ENCODE measurements at places on chromosomes 7 and 10.

GRCh38 chr7:13091974-13092707 is 404.7 kb downstream of the ARL4A start:
- H3K27ac ChIP-seq, result no peak overlapping the region
- no peak for DNase-seq
- H3K4me3 ChIP-seq, result no peak overlapping the region
- no peaks in the 10 kb centered on the region for H3K4me1 ChIP-seq

DNA sequence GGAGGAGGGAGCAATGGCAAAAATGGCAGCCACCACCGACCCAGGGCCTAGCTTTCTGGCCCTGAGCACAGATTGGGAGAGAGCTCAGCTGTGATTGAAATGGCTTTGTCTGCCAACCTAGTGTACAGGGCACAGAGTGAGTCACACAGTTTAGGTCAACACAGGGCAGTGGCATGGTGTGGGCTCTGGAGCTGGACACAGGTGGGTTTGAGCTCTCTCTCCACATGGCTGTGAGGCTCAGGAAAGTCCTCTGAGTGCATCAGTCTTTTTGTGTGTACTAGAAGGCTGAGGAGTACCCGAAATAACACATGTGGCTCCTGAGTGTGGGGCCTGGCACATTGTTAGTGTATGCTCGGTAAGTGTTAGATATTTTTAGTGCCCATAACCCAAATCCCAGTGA is 60.2 kb upstream of the LOXL4 start:
- H3K4me3 ChIP-seq, result no peak overlapping the region
- no peak overlapping the region for H3K27ac ChIP-seq
- no peaks in the 10 kb centered on the region for H3K36me3 ChIP-seq
- no peak for DNase-seq
- no peaks in the 10 kb centered on the region for H3K27me3 ChIP-seq

DNA sequence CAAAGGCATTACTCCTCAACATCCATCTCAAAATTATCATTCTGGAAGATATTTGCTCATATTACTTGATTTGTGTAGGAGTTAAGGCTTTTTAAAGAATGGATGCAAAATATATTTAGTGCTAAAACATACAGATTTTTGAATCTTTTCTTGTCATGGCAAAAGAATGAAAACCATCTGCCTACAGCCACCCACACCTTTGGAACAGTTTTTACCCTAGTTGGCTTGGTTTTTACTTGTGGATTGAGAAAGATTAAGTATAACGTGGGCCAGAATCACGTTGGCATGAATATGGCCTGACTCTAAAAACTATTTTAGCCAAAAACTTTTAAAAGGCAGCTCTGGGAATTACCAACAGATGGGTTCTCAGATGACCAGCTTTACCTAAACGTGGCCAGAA is 128.2 kb downstream of the SPAG6 start:
- DNase-seq, result no peak
- H3K4me1 ChIP-seq, result peaks cover 29% of the 10 kb centered on the region
- H3K27ac ChIP-seq, result no peak overlapping the region
- peaks cover 55% of the 10 kb centered on the region for H3K27me3 ChIP-seq
- H3K4me3 ChIP-seq, result no peak overlapping the region

- H3K27me3 ChIP-seq, result no peaks in the 10 kb centered on the region
- H3K36me3 ChIP-seq, result no peaks in the 10 kb centered on the region
- no peak overlapping the region for H3K4me3 ChIP-seq
Measured at GRCh38 chr7:90726120-90726519, 130.0 kb downstream of the CDK14 start.

- H3K4me3 ChIP-seq, result no peak overlapping the region
- DNase-seq, result no peak
- peaks cover 5% of the 10 kb centered on the region for H3K4me1 ChIP-seq
- H3K27ac ChIP-seq, result no peak overlapping the region
Measured at GRCh38 chr7:32536585-32536984, 41.3 kb downstream of the AVL9 start.

DNA sequence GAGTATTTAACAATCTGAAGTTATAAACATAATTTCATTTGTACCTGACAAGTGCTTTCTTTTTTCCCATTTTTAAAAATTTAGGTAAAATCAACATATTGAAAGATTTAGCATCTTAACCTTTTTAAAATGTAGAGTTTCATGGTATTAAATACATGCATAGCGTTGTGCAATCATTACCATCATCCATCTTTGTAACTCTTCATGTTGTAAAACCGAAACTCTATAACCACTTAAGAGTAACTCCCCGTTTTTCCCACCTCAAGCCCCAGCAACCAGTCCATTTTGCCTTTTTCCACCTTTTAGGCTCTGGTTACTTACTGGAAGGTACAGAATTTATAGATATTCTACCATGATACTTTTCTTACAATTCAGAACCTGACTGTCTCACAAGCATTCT is 892.5 kb downstream of the DNAJB9 start:
- no peaks in the 10 kb centered on the region for H3K4me1 ChIP-seq
- no peaks in the 10 kb centered on the region for H3K36me3 ChIP-seq
- no peaks in the 10 kb centered on the region for H3K27me3 ChIP-seq
- H3K27ac ChIP-seq, result no peak overlapping the region

DNA sequence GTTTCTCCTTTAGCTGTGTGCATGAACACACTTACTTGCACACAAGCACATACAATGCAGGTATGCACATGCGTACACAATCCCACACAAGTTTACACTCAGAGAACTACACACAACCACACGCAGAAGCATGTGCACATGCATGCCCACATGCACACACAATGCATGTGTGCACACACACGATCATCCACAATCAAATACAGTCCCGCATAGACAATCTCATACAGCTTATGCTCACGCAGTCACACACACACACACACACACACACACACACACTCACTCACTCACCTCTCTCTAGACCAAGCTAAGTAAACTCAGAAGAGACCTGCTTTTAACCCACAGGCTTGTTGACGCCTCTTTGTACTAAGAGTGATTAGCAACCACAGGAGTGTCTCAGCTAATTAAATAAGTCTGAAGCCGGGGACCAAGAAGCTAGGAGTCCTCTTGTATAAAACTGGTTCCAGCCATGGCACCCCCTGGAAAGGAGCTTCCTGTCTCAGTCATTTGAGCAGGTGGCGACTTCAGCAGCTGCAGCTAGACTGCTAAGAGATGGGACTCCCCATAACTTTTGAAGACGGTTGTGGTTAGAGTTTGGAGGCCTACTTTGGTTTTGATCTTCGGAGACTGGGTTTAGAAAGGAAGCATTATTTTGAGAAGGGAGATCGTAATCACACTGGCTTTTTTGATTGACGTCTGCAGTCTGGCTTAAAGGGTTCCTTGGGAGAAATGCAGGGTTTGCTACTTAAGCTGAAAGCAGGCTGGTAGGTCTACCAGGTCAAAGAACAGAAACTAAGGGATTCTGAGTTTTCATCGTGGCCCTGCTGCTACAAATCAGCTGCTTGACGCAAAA is 82.3 kb upstream of the ADRB1 start:
- H3K27ac ChIP-seq, result peak overlapping the region; percentile 59
- DNase-seq, result no peak
- H3K36me3 ChIP-seq, result no peaks in the 10 kb centered on the region

DNA sequence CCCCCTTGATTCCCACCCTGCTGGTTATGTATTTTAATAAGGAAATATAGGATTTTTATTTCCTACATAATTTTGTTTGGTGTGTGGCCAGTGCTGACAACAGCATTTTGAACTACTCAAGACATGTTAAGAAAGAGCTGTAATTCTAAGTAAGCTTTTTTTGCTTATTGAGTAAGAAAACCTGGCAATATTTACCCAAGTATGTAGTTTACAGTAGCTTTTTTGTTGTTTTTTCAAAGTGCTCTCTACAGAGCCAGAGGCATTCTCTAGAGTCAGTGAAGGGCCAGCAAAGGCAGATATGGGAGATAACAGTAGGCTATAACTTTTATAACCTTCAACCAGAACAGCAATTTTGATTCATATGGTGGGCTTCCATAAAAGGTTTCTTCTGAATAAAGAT is 63.2 kb upstream of the TMEM168 start:
- no peaks in the 10 kb centered on the region for H3K36me3 ChIP-seq
- no peak overlapping the region for H3K4me3 ChIP-seq
- no peaks in the 10 kb centered on the region for H3K27me3 ChIP-seq
- H3K27ac ChIP-seq, result no peak overlapping the region
- no peaks in the 10 kb centered on the region for H3K4me1 ChIP-seq

- peaks cover 70% of the 10 kb centered on the region for H3K36me3 ChIP-seq
- no peaks in the 10 kb centered on the region for H3K27me3 ChIP-seq
- H3K27ac ChIP-seq, result no peak overlapping the region
- DNase-seq, result no peak
- H3K4me3 ChIP-seq, result no peak overlapping the region
Measured at GRCh38 chr7:134448356-134449229, 10.3 kb downstream of the AKR1B1 start.

DNA sequence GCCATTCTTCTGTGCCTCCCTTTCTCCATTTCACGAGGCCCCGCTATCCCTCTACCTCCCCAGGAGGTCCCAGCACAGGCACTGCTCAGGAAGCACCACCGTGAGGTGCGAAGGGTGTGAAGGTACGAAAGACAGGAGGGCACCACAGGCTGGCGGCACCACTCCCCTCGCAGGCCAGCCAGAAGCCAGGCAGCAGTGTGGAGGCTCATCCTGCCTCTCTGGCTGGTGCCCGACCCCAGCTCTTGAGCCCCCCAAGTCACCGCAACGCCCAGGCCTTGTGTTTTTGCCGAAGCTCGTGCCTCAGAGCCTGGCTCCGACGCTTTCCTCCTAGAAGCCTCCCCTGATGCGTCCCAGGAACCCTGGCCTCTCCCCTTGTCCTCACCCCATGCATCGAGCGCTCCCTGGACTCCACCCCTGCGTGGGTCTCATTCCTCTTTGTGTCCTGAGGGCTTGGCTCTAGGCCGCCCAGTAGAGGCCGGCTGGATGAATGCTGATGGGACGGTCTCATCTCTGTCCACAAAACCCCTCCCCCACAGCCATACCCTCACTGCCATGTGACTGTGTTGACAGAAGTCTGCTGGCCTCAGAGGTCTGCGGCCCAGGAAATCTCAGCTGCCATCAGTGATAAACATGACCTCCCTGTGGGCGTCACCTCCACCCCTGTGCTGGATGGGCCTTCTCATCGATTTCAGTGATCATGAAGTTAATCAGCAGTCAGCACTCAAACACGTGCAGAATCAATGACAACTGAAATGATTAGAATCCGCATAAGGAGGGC is 19.3 kb downstream of the BRI3 start:
- H3K36me3 ChIP-seq, result no peaks in the 10 kb centered on the region
- H3K27me3 ChIP-seq, result no peaks in the 10 kb centered on the region
- no peak overlapping the region for H3K27ac ChIP-seq
- no peak for DNase-seq

GRCh38 chr10:87847550-87847949 is 15.8 kb downstream of the KLLN start:
- H3K4me1 ChIP-seq, result no peaks in the 10 kb centered on the region
- no peak overlapping the region for H3K4me3 ChIP-seq
- no peaks in the 10 kb centered on the region for H3K36me3 ChIP-seq
- DNase-seq, result no peak
- H3K27ac ChIP-seq, result no peak overlapping the region

- H3K4me3 ChIP-seq, result no peak overlapping the region
- no peaks in the 10 kb centered on the region for H3K27me3 ChIP-seq
- DNase-seq, result no peak
Measured at GRCh38 chr10:120688928-120689327, 162.2 kb upstream of the WDR11 start.

- H3K4me1 ChIP-seq, result peaks cover 9% of the 10 kb centered on the region
- DNase-seq, result no peak
- no peak overlapping the region for H3K27ac ChIP-seq
- peaks cover 27% of the 10 kb centered on the region for H3K36me3 ChIP-seq
Measured at GRCh38 chr7:42913591-42913990, 1.7 kb upstream of the C7orf25 start.

DNA sequence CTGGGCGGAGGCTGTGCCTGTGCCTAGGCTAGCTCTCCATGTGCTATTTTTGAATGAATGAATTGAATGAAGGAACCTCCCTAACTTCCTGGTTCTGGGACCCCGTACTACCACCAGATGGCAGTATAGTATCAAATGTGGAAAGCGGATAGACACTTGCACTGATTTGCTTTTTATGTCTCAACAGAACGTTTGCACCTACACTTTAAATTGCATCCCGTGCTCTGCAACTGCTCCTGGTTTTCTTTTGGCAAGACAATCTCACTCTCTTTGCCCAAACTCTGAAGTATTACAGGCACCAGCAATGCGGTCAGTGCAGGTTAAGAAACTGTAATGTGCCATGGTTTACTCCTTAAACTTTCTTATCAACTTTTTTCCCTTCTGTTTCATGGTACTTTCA is 6.5 kb downstream of the FZD8 start:
- no peaks in the 10 kb centered on the region for H3K36me3 ChIP-seq
- no peak overlapping the region for H3K4me3 ChIP-seq
- peaks cover 20% of the 10 kb centered on the region for H3K27me3 ChIP-seq
- DNase-seq, result no peak

- H3K36me3 ChIP-seq, result peaks cover 41% of the 10 kb centered on the region
- DNase-seq, result no peak
- H3K4me3 ChIP-seq, result no peak overlapping the region
Measured at GRCh38 chr10:95640891-95641315, 15.6 kb downstream of the ALDH18A1 start.

- no peaks in the 10 kb centered on the region for H3K4me1 ChIP-seq
- no peak for DNase-seq
- no peak overlapping the region for H3K27ac ChIP-seq
- H3K4me3 ChIP-seq, result no peak overlapping the region
Measured at GRCh38 chr7:135894816-135895215, 82.3 kb downstream of the MTPN start.

- DNase-seq, result no peak
- H3K4me3 ChIP-seq, result no peak overlapping the region
- H3K27me3 ChIP-seq, result peaks cover 12% of the 10 kb centered on the region
- H3K27ac ChIP-seq, result no peak overlapping the region
- peaks cover 6% of the 10 kb centered on the region for H3K4me1 ChIP-seq
- H3K36me3 ChIP-seq, result no peaks in the 10 kb centered on the region
Measured at GRCh38 chr10:99331207-99331803, 2.1 kb downstream of the CNNM1 start.

GRCh38 chr7:85023066-85023712 is 163.7 kb downstream of the SEMA3D start:
- no peaks in the 10 kb centered on the region for H3K27me3 ChIP-seq
- no peaks in the 10 kb centered on the region for H3K4me1 ChIP-seq
- no peak overlapping the region for H3K4me3 ChIP-seq
- H3K36me3 ChIP-seq, result no peaks in the 10 kb centered on the region
- no peak overlapping the region for H3K27ac ChIP-seq
- DNase-seq, result peak; percentile 59

DNA sequence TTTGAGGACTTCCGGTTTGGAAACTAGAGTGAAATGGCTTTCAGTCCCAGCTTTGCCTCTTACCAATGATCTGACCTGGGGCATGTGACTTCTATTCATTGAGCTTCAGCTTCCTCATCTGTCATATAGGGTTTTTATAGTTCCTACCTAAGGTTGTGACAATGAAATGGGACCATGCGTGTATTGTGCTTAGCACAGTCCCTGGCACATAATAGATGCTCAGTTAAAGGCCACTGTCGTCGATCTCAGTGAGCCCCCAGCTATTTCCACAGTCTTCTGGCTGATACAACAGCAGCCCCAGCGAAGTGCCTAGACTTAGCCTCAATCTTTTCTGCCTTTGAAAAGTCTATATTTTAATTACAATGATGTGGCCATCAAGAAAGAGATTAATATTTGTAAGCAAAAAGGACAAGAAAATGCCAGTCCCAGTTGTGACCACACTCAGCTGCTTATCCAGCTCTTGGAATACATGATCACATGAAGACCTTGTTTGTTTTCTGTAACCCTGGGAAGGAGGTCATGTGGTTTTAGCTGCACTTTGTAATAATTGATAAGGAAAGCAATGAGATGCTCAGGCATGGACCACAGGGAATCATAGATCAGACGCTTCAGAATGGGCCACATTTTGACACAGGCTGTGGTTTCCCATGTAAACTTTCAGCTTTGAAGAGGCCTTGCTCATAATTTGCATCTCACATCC is 44.6 kb downstream of the VWA2 start:
- no peak for DNase-seq
- no peaks in the 10 kb centered on the region for H3K36me3 ChIP-seq
- no peaks in the 10 kb centered on the region for H3K27me3 ChIP-seq
- no peak overlapping the region for H3K27ac ChIP-seq
